ENCODE measurements at places on chromosomes 3 and 15.
A peak's percentile ranks its signal among the peaks of the same experiment; 100 is the strongest.

DNA sequence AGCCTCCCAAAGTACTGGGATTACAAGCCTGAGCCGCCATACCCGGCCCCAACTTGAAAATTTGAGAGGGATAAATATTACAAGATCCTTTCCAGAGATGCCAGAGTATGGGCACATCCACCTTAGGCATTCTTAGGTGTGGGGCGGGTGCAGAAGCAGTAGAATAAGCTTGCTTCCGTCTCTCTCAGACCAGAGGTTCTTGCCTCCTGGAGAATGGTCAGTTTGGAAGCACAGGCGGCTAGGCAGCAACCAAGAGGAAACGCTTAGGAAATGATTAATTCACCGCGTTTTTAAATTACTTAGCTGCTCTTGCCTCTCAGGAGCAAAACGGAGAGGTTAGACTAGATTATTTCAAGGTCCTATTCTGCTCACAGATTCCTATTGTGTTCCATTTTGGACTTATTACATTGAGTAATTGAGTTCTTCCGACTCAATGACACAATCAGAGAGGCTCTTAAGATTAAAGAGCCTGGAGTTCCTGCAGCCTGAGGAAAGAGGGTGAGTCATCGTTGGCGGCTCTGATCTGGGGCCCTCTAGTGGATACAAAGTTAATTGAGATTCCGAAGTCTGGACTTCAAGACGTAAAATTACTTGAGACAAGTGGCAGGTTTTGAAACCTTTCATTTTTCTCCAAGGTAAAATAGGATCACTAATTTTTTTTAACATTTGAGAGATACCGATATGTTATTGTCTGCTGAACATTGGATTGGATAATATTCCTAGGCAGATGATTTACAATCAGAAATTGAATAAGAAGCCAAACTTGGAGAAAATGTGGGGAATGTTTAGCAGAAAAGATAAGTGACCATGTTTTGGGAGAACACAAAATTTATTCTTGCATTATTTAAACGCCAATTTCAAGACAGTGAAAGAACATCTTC, 5.8 kb upstream of the TOPAZ1 start:
- peak; percentile 14 for DNase-seq

- no peak for DNase-seq
Observed at GRCh38 chr15:40331637-40332036, 8.1 kb downstream of the INAFM2 start.

GRCh38 chr3:55592572-55592971, 105.5 kb upstream of the WNT5A start:
- DNase-seq: no peak

- no peak for DNase-seq
Observed at GRCh38 chr3:172098698-172099494, 59.5 kb downstream of the FNDC3B start.

- no peak for DNase-seq
Observed at GRCh38 chr3:165523801-165524200, 313.4 kb downstream of the BCHE start.

DNA sequence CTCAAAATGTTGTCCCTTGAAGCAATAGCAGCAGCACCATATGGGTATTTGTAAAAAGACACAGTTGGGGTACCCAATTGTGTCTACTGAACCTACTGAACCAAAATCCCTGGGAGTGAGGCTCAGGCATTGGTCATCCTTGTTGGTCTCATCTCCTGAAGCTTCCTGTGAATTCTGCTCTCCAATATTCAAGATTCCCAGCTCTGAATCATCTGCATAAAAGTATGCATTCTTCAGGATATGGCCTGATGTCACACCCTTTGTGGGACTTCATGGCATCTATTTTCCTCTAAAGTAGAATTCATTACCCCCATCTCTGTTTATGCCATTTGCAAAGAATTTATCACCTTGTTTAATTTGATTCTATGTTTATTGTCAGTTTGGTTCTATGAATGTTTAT, 13.3 kb upstream of the PTX3 start:
- no peak for DNase-seq

DNA sequence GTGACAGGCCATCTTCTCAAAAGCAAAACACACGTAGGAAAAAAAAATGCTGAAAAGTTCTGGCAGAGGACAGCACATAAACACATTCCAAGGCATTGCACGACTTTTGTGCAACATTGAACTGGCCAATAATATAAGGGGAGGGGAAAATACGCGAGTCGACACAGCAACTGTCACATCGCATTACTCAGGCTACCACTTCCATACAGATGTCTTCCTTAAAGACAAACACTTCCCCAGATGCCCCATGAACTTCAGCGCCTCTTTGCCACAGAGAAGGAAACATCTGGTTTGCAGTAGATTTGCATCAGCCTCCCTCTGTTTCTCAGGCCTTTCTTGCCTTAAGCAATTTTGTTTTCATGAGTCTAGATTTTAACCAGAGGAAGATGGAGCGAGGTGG, 144.4 kb upstream of the IGF1R start:
- DNase-seq: no peak

DNA sequence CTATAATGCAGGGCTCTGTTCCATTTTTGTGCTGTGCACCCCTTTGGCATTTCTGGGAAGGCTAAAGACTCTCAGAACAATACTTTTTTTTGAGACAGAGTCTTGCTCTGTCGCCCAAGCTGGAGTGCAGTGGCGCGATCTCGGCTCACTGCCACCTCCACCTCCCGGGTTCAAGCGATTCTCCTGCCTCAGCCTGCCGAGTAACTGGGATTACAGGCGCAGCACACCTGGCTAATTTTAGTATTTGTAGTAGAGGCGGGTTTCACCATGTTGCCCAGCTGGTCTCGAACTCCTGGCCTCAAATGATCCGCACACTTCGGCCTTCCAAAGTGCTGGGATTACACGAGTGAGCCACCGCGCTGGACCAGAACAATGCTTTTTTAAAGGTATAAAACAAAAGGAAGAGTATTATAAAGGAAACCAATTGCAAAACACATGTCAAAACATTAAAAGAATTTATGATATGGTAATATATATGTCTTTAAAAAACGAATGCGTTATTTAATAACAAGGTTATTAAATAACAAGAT, 999 bp downstream of the SQOR start:
- DNase-seq: no peak

DNA sequence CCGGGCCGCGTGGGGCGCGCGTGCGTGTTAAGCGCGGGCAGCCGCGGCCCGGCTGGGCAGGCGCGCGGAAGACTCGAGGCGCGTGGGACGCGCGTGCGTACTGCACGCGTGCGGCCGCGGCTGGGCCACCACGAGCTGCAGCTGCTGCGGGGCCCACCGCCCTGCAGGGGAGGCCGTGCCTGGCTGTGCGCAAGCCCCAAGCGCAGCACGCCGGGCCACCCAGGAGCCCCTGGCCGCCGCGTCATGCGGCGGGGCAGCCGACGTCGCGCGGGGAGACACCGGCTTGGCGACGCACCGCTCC, 590 bp upstream of the TRIM71 start:
- no peak for DNase-seq

- no peak for DNase-seq
Observed at GRCh38 chr3:118813472-118813871, 221.2 kb downstream of the IGSF11 start.

DNA sequence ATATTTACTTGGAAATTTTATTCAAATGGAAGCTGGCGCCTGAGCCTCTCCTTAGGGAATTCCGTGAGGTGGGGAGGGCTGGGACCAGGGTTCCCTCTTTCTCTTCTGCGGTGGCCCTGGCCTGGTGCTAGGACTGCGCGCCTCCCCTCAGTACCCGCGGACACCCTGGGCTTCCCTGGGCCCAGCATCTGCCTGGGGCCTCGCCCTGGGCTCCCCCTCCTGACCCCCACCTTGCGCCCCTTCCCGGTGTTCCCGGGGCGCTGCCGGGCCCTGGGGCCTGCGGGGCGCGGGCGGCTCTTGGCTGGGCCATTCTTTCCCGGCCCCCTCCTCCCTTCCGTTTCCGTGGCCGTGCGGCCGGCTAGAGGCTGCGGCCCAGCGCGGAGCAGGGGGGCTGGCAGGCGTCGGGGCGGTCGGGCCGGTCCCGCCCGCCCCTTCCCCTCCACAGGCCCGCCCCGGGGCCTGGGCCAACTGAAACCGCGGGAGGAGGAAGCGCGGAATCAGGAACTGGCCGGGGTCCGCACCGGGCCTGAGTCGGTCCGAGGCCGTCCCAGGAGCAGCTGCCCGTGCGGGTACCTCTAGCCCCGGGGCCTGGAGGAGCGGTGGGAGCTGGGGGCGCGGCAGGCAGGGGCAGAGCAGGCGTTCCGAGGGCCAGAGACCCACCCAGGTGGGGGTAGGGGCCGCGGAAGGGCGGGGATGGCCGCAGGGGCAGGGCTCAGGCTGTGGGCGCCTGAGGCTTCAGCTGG, at the start of gene FES:
Gene FES, plus strand, starts transcription at position 529 of the 743 bp plus-strand sequence. CDS start 542 bp downstream, outside the sequence.
- DNase-seq: no peak

DNA sequence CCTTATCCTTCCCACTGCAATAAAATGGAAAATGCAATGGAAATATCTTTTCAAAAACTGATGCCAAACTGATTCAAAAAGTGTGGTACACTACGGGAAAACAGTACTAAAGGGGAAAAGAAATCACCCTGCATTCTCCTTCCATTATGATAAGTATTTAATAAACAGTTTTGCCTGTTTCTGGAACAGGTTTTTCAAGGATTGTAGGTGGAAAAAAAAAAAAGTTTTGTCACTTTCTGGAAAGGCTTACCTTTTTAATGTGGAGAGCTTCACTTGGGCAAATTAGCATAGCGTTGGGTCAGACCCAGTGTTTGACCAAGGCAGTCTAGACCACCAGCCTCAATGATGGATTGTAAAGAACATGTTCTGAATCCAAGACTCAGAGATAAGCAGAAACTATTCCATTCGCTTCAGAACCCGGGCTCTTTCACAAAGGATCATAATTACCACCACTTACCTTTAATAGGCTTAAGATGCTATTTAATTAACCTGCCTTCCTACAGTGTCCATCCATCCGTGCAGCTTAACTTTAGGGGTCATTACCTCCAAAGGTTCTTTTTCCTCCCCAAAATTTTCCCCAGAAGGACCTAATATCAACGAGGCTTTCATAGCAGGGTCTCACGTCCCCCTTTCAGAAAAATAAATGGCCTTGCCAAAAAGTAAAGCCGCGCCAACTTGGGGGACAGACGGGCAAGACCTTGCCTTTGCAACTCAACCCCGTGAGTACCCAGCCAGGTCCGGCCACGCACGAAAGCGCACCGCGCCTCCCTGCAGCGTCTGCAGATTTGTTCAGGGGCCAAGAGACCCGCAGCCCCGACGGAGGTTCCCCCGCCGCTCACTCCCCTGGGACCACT, 1.0 kb downstream of the DCBLD2 start:
- no peak for DNase-seq

GRCh38 chr15:72201391-72201921, 3.9 kb upstream of the GRAMD2A start:
- DNase-seq: no peak

DNA sequence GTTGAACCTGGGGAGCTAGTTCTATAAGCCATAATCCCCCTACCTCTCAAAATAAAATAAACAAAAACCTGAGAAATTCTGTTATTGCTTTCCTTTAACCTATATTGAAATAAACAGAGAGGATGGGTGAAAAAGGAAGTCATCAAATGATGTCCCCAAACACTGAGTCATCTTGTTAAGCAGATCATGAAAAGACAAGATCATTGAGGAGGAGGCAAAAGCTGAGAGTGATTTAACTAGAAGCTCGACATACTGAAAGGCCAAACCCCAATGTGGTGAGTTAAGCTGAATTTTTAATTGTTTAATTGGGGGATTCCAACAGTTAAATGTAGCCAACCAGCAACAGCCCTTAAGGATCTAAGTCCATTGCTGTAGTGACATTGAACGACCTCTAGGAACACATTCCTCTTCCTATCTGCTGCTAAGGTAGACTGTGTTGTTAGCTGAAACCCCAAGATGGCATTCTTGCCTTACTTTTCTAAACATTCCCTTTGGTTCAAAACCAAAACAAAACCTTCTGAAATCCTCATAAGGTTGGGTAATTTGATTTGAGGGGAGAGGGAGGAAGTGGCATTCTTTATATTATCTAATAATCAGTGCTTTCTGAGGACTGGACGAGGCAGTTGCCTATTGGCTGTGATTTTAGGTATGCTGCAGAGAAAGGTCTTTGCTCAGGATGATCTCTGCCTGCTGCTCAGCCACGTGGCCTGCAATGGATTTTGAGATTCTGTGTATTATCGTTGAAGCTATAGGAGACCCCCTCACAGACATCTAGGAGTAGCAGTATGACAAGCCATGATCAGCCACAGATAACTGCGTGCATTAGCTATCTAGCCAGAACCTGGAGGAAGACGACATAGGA, 62.7 kb upstream of the BNIP2 start:
- no peak for DNase-seq

- DNase-seq: no peak
Observed at GRCh38 chr3:50168388-50168787, 13.3 kb downstream of the SEMA3F start.

- DNase-seq: no peak
Observed at GRCh38 chr15:46525984-46526725, 891.3 kb downstream of the SQOR start.

- DNase-seq: no peak
Observed at GRCh38 chr3:196225086-196225485, 8.8 kb downstream of the SLC51A start.

DNA sequence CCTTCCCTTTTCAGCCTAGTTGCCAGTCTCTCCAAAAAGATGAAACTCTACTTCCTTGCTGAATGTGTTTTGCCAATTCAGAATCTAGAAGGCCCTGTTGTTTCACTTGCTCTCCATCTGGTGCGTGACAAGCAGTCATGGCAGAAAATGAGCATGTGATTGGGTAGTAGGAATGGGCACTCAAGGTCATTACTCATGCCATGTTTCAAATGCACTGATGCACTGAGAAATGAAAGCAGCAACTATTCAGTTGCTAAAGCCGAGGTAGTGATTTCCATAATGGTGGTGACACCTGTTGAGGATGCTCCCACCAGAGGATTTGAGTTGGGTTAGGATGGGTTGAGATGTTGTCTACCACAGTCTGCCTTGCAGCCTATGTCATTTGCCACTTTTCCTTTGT, 12.7 kb downstream of the ZBTB38 start:
- DNase-seq: no peak

- DNase-seq: no peak
Observed at GRCh38 chr3:49339581-49339940, 292 bp downstream of the USP4 start.

GRCh38 chr3:187040516-187041361, 98.6 kb downstream of the RPL39L start:
- DNase-seq: no peak

DNA sequence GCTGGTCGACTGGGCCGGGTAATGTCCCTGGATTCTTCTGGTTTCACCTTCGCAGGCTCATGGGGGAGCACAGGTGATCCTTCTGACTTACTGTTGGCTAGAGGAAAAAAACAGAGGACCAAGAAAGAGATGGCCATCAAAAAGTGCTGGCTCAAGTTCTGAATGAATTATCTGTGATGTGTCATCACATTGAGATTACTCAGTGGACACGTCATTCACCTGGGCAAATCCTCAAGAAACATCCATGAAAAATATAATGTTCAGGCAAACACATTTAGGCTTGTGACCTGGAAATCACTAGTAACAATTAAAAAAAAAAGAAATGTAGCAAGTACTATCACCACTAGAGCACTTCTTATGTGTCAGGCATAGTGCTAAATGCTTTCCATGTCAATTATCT, 81.5 kb upstream of the SLC2A2 start:
- DNase-seq: no peak

GRCh38 chr3:184176377-184177330, 2.0 kb downstream of the AP2M1 start:
- no peak for DNase-seq

- no peak for DNase-seq
Observed at GRCh38 chr15:91182101-91182500, 82.0 kb downstream of the SV2B start.

- no peak for DNase-seq
Observed at GRCh38 chr3:151630035-151630434, 103.7 kb upstream of the AADACL2 start.

- DNase-seq: no peak
Observed at GRCh38 chr3:193711523-193711963, 118.5 kb downstream of the OPA1 start.

Measured in T-helper 2 cell (primary cell).